ENCODE measurements at places on chromosomes 7 and 10.

- DNase-seq = no peak
These were observed 22.5 kb downstream of the DRGX start for GRCh38 chr10:49373361-49373760.

GRCh38 chr7:47461161-47461560, 120.8 kb downstream of the TNS3 start:
- DNase-seq = peak; percentile 56

- DNase-seq = no peak
These were observed 133.8 kb downstream of the WDR37 start for GRCh38 chr10:1190052-1190395.

DNA sequence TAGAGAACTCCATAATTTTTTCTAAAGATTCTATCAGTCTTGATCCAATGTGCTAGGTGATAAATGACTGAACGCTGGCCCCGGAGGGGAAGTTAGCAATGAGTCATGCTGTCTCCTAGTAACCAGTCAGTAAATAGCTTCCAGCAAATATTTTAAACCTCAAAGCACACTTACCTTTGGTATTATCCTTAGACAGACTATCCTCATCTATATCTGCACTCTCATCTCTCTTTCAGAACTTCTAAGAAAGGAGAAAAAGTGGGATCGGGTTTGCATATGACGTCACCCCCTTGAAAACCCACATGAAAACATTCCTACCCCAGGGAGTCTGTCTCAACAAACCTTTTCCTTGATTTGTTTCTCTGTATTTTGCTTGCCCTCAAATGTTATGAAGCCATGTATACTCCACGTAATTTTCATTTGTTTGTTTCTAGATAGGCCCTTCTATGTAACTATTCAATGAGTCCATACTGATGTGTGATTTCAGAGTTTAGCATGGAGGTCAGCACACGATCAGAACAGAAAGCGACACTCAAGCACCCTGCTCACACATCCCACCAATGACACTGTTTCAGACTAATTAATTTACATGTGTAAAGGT, 174.9 kb upstream of the NRP1 start:
- no peak for DNase-seq

DNA sequence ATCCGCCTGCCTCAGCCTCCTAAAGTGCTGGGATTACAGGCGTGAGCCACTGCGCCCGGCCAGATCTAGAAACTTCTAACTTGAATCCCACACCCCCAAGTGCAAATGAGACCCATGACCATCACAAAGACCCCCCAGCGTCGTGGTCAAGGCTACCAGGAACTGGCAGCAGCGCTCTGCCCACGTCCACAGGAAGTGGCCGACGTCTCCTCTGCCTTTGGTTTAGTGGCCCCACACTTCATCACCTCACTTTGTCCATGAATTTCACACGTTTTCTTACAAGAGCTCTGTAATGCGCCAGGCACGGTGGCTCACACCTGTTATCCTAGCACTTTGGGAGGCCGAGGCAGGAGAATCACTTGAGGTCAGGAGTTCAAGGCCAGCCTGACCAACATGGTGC, 53.5 kb upstream of the TNRC18 start:
- DNase-seq = no peak

DNA sequence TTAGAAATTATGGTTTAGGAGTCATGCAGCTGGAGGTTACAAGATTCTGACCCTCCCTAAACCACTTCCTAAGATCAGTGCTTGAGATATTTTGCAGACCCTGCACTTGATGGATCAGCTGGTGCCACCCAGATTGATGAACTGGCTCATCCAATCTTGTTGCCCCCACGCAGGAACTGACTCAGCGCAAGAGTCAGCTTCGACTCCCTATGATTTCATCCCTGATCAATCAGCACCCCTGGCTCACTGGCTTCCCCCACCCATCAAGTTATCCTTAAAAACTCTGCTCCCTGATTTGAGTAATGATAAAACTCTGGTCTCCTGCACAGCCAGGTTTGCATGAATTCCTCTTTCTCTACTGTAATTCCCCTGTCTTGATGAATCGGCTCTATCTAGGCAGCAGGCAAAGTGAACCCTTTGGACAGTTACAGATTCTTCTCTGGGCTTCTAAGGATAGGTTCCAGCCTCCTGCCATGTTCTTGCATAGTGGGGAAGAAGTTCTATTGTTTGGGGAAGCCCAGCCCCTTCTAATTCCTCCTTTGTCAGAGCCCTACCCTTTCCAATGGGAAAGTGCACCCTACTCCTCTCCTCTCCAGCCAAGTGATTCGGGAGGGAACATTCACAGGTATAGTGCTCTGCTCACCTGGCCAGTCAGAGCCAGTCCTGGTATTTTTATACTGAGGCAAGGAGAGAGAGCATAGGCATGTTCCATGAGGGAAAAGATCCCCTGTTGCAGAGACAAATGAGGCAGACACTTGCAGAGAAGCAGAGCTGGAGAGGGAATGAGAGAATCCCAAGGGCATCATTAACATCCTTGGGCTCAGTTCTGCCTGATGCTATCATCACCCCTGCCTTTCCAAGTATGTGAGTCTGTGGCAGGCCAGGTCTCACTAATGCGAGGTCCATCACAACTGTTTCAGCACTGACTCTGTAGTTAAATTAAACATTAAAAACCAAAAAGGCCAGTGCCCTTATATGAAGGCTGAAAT, 224.4 kb upstream of the GALNT17 start:
- no peak for DNase-seq

DNA sequence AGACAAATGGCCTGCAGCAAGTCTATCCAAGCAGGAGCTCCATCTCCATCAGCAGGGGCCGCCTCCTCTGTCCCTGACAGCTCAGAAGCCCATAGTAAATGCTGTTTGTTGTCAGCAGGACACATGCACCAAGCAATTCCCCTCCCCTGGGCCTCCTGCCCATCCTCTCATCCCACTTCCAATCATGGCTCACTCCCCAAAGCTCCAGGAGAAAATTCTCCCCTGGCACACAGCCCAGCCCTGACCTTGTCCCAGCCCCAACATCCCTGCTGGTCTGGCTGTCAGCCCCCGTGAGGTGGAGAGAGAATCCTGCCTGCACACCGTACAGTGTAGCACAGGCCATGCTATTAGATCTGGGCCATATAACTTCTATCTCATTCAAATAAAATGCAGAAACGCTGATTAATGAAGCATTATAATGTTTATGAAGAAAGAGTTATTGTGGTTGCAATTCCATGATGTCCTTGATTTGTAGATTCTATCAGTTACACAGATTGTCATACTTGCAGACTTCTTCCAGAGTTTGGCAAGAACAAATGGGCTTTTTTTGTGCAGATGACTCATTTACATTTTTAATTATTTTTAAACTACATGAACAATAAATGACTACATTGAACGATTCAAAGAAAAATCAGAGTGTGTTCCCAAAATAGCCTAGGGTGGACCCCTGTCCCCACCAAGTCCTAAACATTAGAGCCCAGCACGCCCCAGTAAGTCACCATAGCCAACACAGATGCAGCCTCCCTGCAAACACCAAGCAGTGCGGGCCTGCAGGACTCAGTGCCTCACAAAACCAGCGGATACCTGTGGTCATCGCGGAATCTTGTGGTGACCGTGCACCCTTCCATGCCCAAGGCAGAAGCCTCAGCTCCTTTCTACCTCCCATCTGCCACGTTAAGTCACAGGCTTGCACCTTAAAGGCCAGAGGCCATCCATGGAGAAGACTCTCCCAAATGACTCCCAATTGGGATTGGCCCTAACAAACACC, 70.1 kb downstream of the COBL start:
- no peak for DNase-seq

- DNase-seq = no peak
These were observed 57.6 kb downstream of the USP6NL start for GRCh38 chr10:11553773-11554381.

DNA sequence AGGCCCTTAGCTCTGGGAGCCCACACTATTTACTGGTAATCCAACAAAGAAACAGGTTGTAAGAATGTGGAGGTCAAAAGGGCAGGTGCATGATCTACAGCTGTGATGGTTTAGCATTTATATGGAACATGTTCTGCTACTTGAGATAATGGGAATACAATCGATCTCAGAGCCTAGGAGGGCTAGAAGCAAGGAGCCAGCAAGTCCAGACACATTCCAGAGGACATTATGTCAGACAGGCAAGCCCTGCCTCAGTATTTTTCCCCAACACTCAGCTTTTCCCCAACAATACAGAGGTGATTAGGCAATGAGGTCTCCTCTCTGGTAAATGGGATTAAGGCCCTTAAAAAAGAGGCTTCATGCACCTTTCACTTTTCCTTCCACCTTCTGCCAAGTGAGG, 21.4 kb upstream of the GNAT3 start:
- DNase-seq = no peak
